ENCODE measurements at places on chromosomes 16 and 17.

DNA sequence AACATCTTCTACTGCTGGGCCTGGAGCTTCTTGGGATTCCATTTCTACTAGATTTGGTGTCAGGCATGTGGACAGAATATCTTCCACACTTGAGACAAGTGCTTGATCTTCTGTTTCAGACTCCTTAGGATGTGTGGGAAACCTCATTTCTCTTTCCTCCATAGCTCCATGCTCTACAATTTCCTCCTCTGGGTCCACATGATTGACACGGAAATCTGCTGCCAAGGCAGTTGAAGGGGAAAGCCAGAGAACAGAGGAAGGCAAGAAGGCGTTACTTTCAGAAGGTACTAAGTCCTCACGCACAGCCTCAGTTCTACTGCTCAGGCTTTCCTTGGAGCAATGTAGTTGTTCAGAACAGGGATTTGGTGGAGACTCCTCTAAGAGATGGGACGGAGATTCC lies 6.6 kb downstream of the SPAG5 start:
- no peak for DNase-seq

DNA sequence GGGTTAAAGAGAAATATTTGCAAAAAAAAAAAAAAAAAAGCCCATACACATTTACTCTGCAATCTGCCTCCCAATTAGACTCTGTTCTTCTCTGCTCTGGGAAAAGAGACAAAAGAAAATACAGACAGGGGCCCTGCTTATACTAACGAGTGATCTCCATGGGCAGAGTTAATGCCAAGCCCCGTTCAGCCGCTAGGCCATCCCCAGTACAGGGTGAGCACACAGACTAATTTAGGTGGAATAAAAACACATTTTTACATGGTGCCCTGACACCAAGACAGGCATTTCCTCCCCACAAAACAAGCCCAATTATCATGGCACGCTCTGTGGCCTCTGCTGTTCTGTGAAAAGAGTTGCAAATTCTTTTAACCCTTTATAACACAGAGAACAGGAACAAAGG lies 356.3 kb upstream of the C16orf82 start:
- no peak for DNase-seq

- DNase-seq, result no peak
Observed at GRCh38 chr17:28946239-28946638, 5.1 kb downstream of the PHF12 start.

DNA sequence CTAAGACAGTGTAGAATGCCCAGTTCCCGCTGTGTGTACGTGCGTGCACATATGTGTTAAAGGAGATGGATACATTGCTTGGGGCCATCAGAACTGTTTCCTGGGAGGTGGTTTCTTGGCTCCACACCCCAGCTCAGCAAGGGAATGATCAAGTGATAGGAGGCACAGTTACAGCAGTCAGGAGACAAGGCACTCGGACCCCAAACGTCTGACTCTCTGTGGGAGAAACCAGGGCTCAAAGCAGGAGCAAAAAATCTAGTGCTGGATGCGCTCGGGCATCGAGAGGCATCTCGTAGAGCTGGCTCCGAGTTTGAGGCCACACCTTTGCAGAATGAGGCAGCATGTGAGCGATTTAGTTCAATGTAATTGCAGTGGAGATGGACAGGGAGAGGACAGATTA lies 71.9 kb downstream of the RBBP6 start:
- DNase-seq, result no peak

GRCh38 chr17:4839965-4840892 lies 7.1 kb downstream of the MINK1 start:
- no peak for DNase-seq

DNA sequence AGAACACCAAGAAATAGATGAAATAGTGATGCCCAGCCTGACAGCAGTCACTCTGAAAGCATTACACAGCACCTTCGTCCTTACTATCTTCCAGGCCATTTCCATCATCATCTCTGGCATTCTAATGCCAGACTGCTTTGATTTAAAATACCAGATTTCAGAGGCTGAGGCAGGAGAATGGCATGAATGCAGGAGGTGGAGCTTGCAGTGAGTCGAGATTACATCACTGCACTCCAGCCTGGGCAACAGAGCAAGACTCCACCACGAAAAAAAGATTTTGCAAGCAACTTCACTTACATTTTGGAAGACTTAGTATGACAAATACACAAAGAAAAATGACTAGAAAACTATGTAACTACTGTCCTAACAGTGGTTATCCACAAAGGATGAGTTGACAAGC lies 244.0 kb downstream of the CPPED1 start:
- no peak for DNase-seq

DNA sequence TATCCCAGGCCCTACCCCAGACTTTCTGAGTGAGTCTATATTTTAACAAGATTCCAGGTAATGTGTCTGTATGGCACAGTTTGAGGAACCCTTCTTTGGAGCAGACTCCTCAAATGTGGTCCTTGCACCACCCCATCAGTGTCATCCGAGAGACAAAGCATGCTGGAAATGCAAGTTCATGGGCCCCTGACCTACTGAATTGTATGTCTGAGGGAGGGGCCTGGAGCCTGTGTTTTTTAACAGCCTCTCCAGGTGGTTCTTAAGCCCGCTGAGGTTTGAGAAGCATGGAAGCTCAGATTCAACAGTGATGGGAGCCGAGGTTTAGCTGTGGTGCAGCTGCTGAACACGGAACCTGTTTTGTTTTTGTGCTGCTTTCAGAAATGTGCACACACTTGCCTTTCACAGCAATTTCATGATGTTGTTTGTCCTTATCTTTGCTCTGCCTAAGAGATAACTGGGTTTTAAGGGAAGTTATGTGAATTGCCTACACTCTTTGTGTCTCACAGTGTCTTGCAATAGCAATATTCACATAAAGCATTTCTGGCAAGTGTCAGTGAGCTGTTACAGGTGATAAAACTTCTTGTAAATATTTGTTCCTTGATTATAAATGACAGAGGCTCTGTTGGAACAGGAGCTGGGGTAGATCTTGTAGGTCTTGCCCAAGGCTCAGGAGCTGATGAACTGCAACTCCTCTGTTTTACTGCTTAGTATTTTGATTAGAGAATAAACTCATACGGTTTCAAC lies 32.0 kb upstream of the IL34 start:
- DNase-seq, result no peak

DNA sequence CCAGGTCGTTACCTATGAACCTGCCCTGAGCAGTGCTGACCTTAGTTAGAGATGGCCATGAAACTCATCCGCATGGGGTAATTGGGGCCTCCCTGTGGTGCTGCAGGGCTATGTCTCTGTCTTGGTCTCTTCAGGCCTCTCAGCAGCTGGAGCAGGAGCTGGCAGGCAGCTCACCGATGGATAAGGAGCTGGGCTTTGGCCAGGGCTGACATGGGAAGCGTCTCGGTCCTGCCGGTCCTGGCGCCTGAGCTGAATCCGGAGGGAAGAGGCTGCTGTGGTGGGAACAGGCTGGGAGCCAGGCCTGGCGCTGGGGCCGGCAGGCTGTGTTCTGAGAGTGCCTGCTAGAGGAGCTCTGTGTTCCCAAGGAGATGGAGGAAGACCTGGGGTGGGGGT lies 10.1 kb downstream of the IL32 start:
- no peak for DNase-seq

DNA sequence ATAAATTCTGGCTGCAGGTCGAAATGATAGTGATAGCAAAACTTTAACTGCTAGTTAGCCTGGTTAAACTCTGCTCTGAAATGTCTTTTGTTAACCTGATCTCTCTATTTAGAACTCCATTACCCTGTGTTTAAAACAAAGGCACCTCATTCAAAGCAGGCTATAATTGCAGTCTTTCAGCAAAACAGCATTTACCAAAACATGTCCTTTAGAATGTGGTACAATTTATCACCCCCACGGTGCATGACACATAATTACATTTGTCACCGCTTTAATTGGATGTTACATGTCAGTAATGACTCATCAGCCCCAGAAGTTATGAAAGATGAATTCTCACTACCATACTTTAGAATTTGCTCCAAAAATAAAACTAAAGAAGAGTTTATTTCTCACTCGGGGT lies 295.4 kb downstream of the TOX3 start:
- DNase-seq, result no peak

DNA sequence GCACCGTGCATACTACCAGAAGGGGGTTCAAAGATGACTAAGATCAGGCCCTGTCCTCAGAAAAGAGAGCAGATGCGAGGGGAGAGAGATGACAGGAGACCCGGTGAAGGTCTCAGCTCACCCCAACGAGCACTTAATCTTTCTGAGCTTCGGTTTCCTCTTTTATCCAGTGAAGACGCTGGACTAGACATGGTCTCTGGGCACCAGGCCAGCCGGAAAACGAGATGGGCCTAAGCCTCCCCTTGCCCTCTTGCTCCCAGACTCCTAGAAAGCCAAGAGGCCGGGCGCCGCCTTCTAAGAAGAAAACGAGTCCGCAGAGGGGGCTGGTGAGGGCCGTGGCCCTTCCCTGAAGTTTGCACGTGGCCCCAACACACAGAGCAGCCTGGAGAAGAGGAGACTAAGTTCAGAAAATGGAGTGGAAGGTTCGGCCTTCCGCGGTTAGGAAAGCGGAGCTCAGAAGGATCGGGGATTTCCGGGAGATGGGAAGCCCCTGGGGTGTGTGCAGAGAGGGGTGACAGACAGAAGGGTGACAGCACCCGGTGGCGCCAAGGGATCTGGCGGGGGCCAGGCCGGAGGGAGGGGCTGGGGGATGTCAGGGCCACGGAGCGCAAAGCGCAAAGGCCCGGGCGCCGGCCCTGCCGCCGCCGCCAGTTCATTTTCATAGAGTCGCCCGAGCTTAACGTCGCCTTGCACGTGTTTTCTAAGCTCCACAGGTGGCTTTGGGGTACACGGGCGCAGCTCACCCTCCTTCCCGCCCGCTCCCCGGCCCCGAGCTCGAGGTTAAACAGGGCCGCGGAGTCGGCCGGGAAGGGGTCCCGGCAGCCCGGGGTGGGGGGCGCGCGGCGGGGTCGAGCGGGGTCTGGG lies 42.1 kb upstream of the BHLHA9 start:
- DNase-seq, result peak; percentile 52
